KBM-7 (cell line): ENCODE measurements at places on chromosomes 16 and 17.

- DNase-seq, result no peak
These were observed 6.5 kb downstream of the BMERB1 start for GRCh38 chr16:15440852-15441251.

DNA sequence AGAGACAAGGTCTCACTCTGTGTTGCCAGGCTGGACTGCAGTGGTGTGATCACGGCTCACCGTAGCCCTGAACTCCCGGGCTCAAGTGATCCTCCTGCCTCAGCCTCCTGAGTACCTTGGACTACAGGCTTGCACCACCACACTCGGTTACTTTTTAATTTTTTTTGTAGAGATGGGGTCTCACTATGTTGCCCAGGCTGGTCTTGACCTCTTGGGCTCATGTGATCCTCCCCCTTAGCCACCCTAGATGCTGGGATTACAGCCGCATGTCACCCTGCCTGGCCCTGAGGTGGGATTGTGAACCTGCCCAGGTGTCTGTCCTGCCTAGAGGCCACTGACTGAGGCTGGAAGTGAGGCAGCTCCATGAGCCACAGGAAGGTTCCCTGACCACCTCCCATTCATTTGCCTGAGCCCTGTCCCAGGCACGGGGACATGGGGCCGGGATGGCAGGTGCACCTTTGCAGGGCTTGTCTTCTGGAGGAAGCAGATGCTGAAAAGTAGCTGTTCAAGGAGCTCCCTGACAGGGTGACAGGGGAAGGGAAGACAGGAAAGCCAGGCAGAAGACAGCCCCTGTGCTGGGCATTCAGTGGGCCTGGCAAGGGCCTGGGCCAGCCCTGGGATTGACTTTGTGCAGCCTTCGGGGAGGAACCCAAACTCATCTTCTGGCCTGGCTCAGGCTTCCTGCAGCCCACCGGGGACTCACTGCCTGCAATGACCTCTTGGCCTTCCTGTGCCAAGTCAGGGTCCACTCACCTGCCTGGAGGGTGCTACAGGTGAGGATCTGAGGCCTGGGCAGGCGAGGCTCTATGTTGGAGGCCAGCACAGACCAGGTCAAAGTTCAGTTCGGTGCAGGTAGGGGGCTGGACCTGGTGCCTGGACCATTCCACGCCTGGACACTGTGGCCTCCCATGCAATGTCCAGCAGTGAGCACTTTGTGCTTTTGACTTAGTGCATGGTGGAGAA is 8.1 kb upstream of the NOTUM start:
- DNase-seq, result no peak

DNA sequence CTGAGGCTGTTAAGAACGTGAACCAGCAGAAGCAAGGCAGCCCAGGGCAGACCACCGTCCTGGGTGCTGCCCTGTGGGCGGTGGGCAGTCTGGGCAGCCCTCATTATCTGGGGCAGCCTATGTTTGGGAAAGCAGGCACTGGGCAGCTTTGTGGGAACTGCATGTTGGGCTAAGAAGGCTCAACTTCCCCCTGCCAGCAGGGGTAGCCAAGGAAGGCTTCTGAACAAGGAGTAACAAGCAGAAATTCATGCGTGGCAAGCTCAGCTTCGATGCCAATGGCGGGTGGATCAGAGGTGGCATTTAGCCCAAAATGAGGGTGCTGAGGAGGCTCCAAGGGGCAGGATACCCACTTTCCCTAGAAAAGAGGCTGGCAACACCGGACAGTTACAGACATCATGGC is 42.7 kb upstream of the METRNL start:
- no peak for DNase-seq

DNA sequence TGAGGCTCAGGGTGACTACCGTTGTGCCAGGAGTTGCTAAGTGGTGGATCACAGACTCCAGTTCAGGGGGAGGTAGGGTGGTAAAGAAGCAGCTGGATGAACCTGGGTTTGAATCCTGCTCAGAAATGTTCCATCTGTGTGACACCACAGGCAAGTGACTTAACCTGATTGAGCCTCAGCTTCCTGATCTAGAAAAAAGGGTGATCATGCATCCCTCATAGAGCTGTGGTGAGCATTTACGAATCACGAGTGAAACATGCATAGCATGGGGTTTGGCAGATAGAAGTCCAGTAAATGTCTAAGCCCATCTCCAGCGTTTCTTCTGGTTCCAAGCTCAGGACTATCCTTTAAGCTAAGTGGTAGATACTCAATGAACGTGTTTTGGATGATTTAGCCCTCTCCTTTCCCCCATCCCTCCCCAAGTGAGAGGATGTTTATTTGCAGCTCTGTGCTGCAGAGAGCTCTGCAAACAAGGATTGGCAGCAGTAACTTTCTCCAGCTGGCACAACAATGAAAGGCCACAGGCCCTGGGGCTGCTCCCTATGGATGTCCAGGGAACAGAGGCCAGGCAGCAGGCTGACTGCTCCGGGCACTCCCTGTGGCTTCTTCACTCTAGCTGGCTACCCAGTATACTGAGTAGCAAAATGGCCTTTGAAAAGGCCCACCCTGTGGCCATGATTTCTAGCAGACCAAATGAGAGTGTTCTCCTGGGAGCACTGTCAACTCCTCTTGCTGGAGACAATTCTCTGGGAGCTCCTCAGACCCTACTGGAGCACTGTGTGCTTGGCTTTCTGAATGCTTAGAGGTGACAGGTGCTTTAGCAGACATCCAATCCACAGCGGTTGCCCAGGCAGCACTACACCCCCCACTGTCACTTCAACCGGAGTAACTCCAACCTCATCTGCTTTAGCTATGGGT is 21.3 kb downstream of the CA4 start:
- no peak for DNase-seq

- no peak for DNase-seq
These were observed 109.8 kb downstream of the CDK5R1 start for GRCh38 chr17:32596628-32597027.

GRCh38 chr17:6244253-6244652 is 174.1 kb downstream of the WSCD1 start:
- DNase-seq, result no peak

DNA sequence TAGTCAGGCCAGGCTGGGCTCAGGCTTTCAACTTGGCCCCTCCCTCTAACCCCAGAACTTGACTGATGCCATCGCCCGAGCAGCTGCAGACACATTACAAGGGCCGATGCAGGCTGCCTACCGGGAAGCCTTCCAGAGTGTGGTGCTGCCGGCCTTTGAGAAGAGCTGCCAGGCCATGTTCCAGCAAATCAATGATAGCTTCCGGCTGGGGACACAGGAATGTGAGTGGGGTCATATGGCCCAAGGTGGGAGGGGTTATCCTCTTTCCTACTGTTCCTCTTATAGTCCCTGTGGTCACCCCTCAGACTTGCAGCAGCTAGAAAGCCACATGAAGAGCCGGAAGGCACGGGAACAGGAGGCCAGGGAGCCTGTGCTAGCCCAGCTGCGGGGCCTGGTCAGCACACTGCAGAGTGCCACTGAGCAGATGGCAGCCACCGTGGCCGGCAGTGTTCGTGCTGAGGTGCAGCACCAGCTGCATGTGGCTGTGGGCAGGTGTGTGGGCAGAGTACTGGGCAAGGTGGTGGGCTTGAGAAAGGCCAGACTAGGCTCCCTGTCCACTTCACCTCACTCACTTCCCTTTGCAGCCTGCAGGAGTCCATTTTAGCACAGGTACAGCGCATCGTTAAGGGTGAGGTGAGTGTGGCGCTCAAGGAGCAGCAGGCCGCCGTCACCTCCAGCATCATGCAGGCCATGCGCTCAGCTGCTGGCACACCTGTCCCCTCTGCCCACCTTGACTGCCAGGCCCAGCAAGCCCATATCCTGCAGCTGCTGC is 2.1 kb upstream of the NRN1L start:
- no peak for DNase-seq

DNA sequence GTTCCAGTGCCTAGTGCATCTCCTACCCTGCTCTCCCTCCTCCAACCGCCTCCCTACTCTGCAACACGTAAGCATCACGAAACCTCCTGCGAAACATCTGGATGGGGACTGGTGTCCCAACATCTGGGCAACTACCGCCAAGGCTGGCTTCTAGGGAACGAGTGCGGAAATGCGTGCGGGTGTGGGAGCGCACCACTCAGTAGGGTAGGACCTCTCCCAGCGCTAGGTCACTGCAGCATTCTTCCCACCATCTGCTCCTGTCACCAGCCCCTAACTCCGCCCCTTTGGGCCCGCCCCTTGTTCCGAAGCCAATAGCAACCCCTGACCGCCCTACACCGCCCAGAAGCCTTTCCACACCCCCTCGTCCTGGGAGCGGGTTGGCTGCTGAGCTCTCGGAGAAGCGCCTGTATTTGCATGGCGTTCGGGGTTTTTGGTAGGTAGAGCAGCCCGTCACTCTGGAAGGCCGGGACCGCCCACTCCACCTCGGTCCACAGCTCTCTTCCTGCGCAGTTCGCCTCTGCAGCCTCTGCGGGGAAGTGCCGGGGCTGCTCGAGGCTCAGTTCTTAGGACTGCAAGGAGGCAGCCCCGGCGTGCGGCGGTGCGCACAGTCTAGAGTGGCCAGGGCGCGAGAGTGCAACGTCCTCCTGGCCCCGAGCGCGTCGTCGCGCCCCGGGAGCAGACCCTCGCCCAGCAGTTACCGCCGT is at the start of gene HS3ST3B1:
HS3ST3B1 (plus strand) TSS at position 507 of the 704 bp plus-strand sequence. CDS start 438 bp downstream, outside the sequence.
- peak; percentile 100 for DNase-seq

- DNase-seq, result peak; percentile 22
These were observed 120.2 kb upstream of the XYLT1 start for GRCh38 chr16:17590711-17591654.

- no peak for DNase-seq
These were observed 4.3 kb upstream of the CLEC19A start for GRCh38 chr16:19281246-19281645.

DNA sequence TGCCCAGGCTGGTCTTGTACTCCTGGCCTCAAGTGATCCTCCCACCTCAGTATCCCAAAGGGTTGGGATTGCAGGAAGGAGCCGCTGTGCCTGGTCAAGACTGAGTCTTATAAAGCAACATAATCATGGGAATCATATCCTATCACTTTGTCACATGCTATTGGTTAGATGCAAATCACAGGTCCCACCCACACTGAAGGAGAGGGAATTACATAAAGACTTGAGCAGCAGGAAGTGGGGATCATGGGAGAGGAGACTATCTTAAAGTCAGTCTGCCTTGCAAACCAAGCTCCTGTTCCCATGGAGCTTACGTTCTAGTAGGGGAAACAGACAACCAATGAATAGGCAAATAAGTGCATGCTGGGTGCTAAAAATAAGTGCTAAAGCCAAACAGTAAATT is 28.3 kb upstream of the TENT4B start:
- DNase-seq, result no peak

DNA sequence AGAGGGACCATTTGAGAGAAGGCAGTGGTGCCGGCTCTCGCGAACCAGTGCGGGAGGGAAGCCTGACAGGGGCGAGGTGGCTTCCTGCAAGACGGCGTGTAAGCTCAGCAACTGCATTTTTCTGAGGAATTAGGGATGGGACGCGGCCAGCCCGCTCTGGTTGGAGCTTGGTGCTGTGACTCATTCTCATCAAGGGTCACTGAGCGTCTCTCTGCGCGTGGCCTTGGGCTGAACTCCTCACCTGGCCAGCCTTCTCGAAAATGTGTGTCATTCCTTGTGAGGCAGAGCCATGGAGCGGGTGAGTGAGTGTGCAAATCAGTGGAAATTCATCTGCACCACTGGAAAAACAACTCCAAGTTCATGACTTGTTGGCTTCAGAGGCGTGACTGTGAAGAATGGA is 52.8 kb downstream of the NTN1 start:
- DNase-seq, result no peak

GRCh38 chr16:19843371-19843770 is 41.3 kb downstream of the GPRC5B start:
- no peak for DNase-seq

GRCh38 chr16:71472051-71472450 is 10.0 kb upstream of the ZNF23 start:
- DNase-seq, result no peak

GRCh38 chr16:72807245-72807644 is 240.7 kb downstream of the ZFHX3 start:
- no peak for DNase-seq

DNA sequence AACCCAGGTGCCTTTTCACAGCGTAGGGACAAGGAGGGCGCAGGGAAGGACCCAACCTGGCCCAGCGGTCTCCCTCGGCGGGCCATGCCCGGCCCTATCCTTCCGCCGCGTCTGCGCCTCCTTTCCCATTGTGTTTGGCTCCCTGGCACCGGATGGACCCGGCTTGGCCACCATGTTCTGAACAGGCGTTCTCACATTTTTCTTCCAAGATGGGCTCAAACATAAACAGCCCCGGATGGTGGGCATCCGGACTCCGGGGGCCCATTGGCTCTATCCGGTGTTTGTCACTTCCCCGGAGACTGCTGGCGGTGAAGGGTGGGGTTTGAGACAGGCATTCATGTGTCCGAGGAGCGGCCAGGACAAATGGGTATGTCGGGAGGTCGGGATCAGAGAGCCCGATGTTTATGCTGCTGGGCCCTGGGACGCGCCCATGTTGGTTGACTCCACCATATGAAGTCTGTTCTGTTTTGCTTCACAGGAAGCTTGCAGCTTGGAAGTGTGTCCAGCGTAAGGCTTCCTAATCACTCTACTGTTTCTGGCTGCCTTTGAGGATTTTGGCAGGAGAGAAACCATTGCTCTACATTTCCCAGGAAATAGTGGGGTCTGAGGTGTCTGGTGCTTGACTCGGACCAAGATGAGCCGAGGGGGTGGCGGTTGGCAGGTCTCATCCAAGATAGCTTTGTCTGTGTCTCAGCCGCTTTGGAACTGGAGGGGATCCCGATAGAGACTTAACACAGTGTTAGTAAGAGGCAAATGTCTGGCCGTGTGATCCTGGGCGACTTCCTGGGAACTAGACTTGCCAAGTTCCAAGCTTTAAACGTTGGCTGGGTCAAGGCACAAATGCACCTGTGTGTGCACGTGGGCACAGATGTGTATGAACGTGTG is 188.3 kb downstream of the IRF8 start:
- no peak for DNase-seq

GRCh38 chr17:63988741-63989621 is 9.2 kb upstream of the PRR29 start:
- no peak for DNase-seq

DNA sequence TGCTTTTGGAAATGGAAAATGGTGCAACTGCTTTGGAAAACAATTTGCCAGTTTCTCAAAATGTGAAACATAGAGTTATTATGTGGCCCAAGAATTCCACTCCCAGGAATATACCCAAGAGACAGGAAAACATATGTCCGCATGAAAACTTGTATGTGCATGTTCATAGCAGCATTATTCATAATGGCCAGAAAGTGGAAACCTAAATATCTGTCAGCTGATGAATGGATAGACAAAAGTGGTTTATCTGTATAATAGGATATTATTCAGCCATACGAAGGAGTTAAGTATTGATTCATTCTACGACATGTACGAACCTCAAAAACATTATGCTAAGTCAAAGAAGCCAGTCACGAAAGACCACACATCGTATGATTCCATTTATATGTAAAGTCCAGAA is 7.7 kb upstream of the COTL1 start:
- DNase-seq, result no peak

- no peak for DNase-seq
These were observed 15.8 kb upstream of the MYO15B start for GRCh38 chr17:75571885-75572215.
